ENCODE measurements at places on chromosomes 13 and 19.

DNA sequence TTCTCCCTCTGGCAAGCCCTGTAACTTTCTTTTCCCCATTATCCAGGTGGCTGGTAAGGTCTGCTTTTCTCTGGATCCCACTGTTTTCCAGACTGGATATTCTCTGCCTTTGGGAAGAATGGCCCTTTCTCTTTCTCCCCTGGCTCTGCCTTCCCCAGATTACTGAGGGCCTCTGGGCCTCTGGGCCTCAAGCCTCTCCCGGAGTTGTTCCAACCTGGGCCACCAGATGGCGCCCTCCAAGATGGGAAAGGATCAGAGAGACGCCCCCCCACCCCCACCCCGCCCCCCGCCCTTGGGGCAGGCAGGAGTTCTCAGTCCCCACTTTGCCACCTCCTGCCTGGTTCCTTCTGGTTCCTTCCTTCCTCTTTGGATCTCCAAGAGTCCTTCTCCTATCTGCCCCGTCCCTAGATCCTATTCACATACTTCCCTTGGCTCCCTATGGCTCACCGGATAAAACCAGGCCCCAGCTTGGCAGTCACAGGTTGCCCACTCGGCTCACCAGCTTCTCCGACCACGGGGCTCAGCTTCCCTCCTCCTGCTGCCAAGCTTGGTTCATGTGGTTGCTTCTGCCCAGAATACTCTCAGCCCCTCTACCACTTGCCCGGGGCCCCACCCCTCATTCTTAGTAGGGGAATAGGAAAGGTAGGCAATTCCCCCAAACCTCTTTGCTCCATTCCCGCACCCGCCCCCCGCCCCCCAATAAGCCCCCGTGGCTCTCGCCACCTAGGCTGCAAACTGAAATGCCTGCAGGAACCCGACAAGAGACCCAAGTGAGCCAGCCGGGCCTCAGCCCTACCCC is 13.1 kb downstream of the EPS8L1 start:
- DNase-seq = no peak

DNA sequence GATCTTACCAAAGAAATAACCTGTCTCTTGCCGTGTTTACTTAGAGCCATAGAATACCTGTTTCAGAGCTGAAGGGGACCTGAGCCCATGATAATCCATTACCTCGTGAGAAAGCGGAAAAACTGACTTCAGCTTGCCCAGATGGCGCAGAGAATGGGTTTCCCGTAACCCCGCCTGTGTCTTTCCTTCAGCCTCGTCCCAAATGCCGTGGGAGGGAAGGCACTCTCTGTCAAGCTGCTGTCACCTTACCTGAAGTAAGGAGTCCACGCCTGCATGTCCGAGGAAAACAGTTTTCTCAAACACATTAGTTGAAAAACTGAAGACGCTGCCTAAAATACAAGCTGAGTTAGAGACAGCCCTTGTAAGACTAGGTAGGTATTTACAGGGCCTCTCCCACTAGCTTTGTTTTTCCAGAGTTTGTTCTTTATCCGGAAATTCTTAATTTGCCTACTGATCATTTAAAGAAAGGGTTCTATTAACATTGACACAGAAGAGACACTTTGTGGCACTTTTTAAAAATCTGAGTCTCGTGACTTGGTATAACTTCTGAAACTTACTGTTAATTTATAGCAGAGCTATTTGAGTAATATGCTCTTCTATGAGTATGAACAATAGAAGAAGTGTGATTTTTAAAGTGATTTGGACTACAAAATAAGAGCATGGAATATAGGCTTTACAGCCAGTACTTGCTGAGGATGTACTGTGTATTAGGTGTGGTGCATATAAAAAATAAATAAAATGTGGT is 1.3 kb upstream of the INTS6 start:
- no peak for DNase-seq

DNA sequence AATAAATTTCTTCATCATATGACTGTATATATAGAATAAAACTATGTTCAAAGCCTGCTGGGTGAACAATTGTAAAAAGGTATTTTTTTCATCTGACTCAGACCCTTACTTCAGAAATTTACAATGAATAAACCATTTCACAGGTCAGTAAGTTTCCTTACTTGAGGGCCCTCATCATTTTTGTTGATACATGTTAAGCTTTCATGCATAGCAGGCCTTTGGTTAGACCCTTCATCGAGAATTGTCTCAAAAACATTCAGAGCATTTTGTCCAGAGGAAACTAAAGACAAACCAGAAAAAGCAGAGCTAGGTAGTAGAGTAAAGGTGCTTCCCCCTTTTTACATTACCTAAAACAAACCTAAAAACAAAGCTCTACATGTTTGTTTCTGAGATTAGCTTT is 46.2 kb downstream of the FNDC3A start:
- no peak for DNase-seq

- DNase-seq = no peak
Observed at GRCh38 chr13:73338389-73338788, 279.6 kb downstream of the KLF5 start.

DNA sequence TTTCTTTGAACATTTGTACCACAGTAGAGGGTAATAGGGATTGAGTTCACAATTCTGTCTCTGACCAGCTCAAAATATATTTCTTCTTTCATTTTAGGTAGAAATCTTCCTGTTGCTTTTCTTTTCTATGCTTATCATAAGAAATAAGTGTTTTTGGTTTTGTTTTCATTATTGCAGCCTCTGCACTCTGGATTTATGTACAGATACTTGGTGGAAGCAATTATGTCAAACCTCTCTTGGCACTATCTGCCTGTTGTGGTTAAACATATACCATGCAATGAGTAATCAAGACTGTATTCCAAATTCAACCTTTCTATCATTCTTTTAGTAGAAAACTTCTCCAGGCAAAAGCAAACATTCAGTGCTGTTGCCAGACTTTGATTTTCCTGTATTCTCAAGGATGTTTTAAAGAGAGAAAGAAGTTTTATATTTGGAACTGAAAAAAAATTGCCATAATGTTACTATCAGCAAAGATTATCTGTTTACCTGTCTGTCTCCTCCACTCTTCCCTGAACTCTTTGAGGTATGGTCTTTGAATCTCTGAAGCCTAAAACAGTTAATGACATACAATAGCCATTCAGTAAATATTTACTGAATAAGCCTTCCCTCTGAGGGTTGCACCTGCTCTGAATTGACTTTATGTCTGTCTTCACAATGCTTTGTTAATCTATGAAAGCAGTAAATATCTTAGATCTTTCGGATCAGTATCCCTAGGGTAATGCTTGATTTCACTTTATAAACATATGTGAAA is 612.5 kb upstream of the PRR20A start:
- no peak for DNase-seq

GRCh38 chr13:46372071-46372470 is 15.0 kb downstream of the RUBCNL start:
- no peak for DNase-seq

- no peak for DNase-seq
Observed at GRCh38 chr13:25085125-25085742, 10.7 kb upstream of the PABPC3 start.

DNA sequence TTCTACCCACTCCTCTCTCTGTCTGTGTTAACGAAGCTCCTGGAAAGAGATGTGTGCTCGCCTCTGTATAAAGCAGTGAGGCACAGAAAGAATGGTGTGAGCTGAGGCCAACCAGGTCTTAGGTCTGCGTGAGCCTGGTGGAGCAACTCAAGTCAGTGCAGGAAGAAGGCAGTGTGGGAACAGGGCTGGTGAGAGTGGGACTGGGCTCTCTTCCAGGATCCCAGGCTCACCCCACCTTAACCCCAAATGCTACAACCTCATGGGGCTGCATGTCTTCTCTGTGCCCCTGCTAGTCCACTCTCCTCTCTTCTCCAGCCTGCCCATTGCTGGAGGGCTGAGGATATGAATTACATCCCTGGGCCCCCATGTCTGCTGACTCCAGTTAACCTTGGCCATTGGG is 127.4 kb downstream of the DCT start:
- DNase-seq = no peak

DNA sequence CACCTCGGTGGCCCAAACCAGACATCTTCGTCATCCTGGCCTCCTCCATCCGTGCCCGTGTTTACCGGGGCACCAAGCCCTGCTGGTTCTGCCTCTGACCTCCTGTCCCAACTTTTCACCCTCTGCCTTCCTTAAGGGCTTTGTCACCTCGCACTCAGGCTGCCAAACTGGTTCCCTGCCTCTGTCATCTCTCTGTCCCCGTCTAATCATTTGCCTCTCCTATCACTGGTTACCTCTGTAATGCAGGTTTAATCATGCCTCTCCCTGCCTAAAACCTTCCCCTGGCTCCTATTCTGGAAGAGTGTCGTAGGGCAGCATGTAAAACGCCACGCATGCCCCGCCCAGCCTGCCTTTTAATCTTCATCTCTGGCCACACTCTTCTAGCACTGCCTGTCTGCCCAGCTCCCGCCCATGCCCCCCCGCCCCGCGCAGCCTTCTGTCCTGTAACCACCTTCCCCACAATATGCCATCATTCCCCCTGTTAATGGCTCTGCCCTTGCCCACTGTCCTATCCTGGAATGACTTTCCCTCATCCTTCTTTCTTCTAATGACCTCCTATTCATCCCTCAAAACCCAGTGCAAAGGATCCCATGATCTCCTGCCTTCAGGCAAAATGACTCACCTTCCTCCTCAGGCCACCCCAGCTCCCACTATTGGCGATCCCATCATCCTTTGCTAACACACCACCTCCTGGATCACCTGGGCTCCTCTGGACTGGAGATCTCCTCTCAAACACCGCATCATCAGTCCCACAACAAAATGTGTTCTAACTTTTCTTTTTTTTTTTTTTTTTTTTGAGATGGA is 66.7 kb downstream of the PEX11G start:
- no peak for DNase-seq

DNA sequence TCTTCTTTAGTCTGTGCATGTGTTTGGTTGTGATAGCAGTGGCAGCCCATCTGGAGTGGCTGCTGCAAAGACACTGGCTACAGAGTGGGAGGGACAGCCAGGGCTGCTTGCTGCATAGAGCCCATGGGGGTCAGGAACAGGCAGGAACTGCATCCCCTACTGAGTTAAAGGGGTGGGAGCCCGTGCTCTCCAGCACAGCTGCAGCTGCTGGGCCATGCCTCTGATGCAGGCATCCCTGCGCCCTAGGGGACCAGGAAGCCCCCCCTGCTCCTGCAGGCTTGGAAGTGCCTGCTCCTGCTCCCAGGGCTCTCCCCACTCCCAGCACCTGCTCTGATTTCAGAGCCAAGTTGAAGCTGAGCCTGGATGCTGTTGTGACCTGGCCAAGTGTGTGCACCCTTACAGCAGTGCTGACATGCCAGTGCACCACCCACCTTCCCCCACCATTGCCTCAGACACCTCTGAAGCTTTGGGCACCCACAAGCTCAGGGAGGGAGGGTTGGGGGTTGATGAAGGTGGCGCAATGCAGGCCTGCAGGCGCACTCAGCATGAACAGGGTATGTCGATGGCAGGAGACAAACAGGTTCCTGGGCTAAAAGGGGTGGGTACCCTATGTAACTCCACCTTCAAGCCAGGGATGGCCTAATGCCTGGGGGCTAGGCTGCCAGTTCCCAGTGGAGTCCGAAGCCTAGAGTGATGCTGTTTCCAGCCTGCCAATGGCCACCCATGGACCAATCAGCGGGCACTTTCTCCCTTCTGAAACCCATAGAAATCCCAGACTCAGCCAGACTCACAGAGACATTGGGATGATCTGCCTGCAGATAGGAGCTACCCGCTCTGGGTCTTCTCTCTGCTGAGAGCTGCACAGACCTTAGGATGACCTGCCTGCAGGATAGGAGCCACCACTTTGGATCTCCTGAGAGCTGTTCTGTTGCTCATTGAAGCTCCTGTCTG is 919.9 kb upstream of the MIR17HG start:
- peak; percentile 42 for DNase-seq

DNA sequence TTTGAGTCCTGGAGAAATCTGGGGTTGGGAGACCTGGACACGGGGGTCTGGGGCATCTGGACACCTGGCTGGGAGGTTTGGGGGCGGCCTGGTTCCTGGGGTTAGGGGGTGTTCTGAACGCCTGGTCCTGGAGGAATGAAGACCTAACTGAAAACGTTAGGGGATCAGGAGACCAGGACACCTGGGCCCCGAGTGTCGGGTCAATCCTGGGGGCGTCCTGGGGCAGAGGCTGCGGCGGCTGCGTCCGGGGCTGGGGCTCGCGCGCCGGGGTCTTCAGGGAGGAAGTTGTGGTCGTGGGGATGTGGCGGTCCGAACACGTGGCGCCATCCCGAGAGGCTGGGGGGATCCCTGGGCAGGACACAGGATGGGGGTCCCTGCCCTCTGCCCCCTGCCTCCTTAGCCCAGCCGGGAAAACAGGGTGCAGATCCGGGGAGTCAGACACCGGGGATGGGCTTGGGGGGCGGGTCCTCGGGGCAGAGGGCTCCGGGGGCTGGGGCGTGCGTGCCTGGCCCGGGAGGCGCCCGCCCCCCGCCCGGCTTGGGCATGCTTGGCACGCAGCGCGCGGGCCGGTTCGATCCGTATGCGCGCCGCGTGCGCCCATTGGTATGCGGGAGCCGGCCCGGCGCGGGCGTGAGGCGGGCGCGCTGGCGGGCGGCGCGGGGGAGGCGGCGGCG is 632 bp downstream of the NPAS1 start:
- DNase-seq = no peak

GRCh38 chr13:106911020-106911419 is 343.1 kb upstream of the ARGLU1 start:
- no peak for DNase-seq

GRCh38 chr19:42113641-42114348 is 18.5 kb downstream of the POU2F2 start:
- no peak for DNase-seq

GRCh38 chr13:25037057-25037813 is 58.7 kb upstream of the PABPC3 start:
- DNase-seq = no peak

- DNase-seq = no peak
Observed at GRCh38 chr13:49265822-49266221, 18.1 kb downstream of the CDADC1 start.

- DNase-seq = no peak
Observed at GRCh38 chr19:53177986-53178385, 15.2 kb downstream of the ZNF665 start.

DNA sequence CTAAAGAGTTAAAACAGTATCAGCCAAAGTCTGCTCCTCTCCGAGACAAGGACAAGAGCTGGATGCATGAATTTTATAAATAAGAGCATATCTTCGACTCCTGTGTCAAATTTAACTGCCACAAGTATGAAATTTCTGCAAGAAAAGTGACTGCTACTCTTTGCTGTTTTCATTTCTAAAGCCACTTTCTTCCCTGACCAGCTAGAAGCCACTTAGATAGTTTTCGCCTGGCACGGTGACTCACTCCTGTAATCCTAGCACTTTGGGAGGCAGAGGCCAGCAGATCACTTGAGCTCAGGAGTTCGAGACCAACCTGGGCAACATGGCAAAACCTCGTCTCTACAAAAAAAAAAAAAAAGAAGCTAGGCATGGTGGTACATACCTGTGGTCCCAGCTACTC is 61.3 kb downstream of the ENOX1 start:
- DNase-seq = no peak

- DNase-seq = no peak
Observed at GRCh38 chr19:10583036-10583776, 3.9 kb downstream of the AP1M2 start.
